ENCODE measurements at places on chromosomes 16 and 17.
A peak's percentile ranks its signal among the peaks of the same experiment; 100 is the strongest.

DNA sequence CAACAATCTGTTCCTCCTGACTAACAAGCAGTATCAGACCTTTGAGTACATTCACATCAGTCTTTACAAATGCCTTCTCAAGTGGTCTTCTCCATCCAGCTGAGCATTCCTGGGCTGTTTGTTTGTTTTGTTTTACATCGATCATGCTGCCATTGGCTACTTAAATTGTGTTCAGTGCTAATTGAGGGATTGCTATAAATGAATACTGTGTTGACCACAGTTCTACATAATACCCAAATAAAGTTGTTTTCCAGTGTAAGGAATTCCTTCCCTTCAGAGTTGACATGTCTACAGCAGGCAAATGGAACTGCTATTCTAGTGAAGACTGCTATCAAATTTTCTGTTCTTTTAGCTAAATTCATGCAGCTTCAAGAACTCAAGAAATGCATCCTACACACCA is 3.2 kb downstream of the CDH8 start:
- DNase-seq: no peak

DNA sequence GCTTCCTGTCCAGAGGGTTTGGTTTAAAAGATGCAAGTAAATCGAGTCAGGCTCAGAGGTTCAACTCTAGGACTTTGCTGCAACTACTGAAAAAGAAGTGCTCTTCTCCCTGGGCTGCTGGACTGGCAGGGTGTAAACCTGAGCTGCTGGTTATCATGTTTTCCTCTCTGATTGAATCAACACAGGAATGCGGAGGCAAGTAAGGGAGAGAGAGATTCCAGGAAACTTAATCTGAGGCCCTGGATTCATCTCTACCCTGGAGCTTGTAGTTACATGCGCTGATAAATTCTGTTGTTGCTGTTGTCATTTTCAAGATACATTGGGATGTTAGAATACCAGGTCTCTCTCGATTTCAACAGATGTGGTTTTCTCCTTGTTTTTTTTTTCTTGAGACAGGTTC is 8.2 kb upstream of the HS3ST3A1 start:
- DNase-seq: no peak

GRCh38 chr16:71723537-71724319 is 773 bp downstream of the PHLPP2 start:
- peak; percentile 74 for DNase-seq

DNA sequence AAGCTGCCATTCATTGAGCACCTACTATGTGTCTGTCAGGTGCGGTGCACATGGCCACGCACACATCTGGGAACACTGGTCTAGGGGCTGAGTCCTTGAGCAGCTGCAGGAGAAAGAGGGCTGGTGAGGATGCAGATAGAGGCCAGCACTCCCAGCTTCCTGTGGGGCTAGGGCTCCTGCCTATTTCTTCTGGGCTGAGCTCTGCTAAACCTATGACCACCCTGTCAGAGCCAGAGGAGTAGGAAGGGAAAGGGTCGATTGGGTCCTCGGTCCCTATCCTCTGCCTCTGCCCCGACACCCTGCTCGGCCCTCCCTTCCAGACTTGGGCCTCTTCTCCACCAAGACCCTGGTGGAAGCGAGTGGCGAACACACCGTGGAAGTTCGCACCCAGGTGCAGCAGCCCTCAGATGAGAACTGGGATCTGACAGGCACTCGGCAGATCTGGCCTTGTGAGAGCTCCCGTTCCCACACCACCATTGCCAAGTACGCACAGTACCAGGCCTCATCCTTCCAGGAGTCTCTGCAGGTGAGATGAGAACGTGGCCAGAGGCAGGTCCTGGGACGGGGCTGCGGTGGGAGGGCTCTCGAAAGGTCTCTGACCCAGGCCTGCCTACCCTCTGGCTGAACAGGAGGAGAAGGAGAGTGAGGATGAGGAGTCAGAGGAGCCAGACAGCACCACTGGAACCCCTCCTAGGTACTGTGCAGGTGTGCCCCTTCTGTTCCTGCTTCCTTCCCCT is 4.0 kb upstream of the TMEM88 start:
- no peak for DNase-seq

- no peak for DNase-seq
Observed at GRCh38 chr17:17498606-17499301, 2.6 kb upstream of the RASD1 start.
